ENCODE measurements at places on chromosomes 7 and 10.

DNA sequence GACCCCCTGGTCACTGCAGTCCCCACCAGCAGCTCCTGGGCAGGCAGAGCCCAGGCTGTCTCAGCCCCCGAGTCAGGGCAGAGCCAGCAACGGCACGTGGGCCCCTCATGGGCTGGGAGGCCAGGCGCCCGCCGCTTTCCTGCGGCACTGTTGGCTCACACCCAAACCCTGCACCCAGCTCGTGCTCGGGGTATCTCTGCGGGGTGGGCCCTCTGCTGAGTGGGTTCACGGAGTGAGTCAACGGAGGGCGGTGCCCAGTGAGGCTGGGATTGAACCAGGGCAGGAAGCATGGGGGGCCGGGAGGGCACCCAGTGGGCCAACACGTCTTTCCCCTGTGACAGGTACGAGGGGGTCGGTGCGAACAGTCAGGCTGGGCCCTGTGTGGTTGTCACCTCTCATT is 28.9 kb downstream of the ADAP1 start:
- no peak for DNase-seq

- no peak for DNase-seq
Measured at GRCh38 chr10:77111611-77112550, 525.7 kb downstream of the KCNMA1 start.

DNA sequence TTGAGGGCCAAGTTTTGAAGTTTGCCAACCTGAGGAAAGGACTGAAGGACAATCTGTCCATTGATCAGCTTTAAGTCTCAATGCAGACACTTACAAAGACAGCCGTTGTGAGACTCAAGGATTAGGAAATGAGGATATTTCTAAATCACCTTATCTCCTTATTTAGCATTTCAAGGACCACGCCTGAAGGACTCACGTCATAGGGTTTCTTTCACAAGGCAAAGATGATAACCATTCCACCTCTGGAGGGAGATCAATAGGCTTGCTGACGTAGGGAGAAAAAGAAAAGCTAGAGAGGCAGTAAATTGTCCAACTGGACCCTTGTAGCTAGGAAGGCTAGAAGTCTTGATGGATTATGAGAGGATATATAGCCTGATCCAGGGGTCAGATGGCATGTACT is 3.3 kb upstream of the ASB4 start:
- DNase-seq, result no peak

DNA sequence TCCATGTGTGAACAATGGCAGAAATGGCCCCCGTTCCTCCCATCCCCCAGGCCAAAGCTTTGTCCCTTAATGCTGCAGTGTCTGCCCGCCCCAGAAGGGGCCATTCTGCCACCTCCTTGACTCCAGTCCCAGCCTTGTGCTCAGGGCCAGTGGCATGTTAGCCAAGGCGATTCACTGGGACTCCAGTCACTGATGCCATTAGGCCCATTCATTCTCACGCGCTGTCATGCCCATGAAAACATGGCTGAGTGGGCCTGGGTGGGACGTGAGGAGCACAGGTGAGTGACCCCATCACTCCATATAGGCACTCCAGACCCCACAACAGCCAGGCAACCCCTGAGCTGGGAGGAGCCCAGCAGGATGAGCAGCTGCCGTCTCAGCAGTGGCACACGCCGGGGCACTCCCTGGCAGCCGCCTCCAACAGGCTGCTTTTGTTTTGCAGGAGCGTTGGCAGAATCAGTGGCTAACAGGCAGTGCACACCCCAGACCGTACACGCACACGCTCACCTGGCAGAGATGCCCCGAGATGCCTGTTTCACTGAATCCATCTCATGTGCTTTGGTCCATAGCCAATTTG is 79.5 kb downstream of the TCERG1L start:
- no peak for DNase-seq

GRCh38 chr7:129616530-129616929 is 5.0 kb downstream of the NRF1 start:
- no peak for DNase-seq

DNA sequence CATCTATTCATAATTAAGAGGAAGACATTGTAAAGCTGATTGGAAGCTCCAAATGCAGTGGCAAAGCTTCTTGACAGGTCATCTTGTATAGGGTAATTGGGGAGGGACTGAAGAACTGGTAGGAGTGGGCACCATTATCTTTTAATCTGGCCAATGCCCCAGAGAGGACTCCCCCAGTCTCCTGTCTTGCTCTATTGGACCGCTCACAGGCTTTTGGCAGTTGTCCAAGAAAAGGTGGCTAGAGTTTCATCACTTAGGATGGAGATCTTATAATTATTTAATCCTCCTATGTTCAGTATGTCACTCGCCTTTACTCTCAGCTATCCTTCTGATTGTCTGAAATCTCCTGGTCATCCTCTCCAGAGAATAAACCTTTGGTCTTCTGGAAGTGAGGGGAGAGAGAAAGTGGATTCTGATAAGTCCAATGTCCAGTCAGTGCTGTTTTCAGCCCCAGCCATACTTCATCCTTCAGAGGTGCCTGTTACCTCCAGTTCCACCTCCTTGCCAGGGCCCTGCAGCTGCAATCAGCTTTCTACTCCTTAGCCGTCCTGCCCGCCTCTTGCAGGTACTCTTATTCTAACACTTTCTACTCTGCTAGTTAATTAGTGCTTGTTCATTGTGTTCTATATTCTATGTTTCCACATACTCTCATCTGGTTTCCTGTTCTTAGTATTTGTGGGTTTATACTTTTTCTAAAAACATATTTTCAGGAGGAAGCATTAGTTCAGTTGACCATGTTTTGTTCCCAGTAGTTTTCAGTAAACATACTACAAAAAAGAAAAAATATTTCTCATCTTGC is 241.6 kb downstream of the NSUN6 start:
- DNase-seq, result no peak

- no peak for DNase-seq
Measured at GRCh38 chr10:77641788-77642397, 4.3 kb upstream of the KCNMA1 start.

GRCh38 chr7:128891942-128892269 is 18.6 kb downstream of the KCP start:
- no peak for DNase-seq

GRCh38 chr10:106384496-106384895 is 780.0 kb downstream of the SORCS1 start:
- no peak for DNase-seq

DNA sequence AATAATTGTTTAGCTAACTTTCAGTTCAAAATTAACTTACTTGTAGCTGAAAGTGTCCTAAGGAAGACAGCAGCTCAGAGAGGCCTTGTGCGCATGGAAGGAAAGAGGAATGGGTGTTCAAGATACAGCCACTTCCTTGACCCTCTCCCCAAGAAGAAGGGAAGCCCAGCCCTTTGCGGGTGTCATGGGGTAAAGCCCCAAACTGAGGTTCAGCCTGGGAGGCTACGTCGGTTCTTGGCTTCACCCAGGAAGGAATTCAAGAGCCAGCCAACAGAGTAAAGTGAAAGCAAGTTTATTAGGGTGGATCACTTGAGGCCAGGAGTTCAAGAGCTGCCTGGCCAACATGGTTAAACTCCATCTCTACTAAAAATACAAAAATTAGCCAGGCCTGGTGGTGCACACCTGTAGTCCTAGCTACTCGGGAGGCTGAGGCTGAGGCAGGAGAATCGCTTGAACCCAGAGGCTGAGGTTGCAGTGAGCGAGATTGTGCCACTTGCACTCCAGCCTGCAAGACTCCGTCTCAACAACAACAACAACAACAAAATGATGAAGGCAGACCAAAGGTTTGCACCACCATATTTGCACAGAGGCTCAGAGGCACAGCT is 15.9 kb downstream of the GPRIN2 start:
- no peak for DNase-seq

- DNase-seq, result no peak
Measured at GRCh38 chr7:110867771-110868170, 223.2 kb upstream of the LRRN3 start.

DNA sequence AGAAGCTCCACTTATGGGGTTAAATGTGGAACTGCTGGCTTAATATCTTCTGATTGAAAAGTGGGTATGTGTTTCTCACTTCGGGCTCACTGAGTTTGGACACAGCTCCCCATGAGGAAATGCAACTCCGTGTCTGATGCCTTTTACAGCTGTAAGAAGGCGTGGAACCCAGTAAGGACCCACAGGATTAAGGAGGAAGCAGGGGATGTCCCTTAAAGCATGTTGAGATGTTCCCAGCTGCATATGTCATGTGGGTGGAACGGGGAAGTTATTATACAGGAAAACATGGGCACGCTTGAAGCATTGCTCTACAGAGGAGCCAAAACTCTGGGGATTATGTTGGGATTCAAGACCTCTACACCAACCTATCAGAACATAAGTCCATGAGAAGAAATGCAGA is 224.4 kb downstream of the NEBL start:
- DNase-seq, result no peak

DNA sequence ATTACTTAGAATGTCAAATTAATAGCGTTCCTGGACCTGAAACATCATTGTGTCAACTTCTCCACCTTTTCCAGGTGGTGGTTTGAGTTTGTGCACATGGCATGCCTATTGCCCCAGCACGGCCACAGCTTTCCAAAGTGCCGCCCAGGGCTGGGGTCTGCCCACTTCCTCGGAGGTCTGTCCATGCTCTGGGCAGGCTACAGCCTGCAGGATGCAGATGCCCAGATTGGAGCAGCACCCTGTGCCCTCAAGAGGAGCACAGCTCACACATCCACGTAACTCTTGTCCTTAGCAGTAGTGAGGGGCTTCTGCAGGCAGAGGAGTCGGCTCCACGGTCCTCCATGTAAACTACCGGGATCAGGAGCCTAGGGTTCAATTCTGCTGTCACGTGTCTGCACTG is 238.6 kb downstream of the EBF3 start:
- no peak for DNase-seq

DNA sequence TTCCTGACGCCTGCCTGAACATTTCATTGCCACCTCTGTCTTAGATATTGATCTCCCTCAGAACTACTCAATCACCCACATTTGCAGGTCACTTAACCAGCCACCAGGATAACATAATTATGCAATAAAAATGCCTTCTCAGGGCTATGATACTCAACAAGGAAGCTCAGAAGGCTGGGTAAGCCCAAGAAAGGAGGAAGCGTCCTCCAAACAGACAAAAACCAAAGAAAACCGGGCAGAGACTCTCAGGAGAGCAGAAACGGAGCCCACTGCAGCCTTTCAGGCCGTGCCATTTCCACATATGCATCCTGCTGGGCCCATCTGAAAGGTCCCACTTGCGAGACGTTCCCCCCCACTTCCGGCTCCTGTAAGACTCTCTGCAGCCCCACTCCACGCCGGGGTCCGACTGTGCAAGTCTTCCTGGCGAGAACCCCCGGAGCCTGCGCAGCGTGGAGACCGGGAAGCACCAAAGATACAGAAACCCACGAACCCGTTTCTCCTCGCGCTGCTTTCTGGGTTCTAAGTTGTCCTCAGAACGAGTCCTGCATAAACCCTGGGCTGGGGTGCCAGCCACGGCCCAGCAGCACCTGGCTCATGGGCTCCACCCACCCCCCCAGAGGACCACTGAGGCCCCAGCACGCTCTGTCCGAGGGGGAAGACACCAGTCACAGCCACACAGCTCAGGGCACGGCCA is 83.7 kb downstream of the DIP2C start:
- no peak for DNase-seq

GRCh38 chr10:8055420-8056349 is 1.2 kb downstream of the GATA3 start:
- no peak for DNase-seq

DNA sequence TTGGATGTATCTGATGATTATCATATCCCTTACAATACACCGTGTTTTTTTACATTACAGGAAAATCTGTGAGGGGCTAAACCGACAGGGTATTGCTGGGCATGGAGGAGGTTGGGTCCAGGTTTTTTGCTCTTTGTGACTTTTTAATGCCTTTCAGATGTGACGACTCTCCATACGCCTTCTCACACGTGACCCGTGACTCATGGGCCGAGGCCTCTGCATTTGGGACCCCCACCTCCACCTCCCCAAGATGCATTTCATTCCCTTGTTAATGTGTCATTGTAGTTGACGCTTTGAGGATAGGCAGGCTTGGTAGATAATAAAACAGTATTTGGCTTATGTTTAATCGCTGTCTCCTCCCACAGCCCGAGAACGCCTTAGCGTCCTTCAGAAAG is 95.3 kb downstream of the CUX1 start:
- DNase-seq, result no peak

GRCh38 chr10:98852686-98853085 is 383.0 kb downstream of the HPSE2 start:
- DNase-seq, result no peak

DNA sequence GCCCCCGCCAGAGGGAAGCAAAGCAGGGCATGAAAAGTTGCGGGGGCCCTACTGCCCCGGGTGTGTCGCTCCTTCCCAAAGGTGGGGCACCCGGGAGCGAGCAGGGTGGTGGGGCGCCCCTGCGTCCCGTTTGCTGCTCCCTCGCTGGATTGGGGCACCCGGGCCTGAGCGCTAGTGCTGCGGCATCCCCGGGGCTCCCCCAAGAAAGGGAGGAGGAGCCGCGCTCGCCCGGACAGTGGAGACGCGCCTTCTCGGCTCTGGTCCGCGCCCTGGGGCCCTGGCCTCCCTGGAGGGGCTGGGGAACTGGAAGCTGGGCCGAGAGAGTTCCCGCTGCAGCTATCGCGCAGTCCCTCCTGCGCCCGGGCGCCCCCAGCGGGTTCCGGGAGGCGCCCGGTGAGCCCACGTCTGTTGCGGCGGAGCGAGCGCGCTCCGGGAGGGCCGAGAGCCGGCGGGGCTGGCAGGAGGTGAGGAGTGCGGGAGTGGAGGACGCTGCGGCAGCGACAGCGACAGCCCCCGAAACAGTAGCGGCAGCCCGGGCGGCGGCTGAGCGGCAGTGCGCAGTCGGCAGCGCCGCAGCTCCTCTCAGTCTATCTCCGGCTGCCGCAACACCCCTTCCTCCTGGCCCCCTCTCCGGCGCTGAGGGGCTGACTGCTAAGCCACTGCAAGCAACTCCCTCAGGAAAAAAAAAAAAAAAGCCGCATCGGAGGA is 504 bp upstream of the BMPER start:
- no peak for DNase-seq

- no peak for DNase-seq
Measured at GRCh38 chr7:11969643-11970042, 137.6 kb upstream of the THSD7A start.

GRCh38 chr7:120259386-120259785 is 13.6 kb upstream of the KCND2 start:
- DNase-seq, result no peak
